ENCODE measurements at places on chromosomes 4 and X. TPM values are rescaled to one million over a fixed set of nuclear protein-coding genes. Genes with fewer than 3 reads are reported as not detected.
A peak's percentile ranks its signal among the peaks of the same experiment; 100 is the strongest.

- H3K36me3 ChIP-seq: no peaks in the 10 kb centered on the region
- no peak for DNase-seq
- H3K4me1 ChIP-seq: peaks cover 2% of the 10 kb centered on the region
Measured at GRCh38 chr4:142044271-142044670, 407.9 kb downstream of the IL15 start.

- no peaks in the 10 kb centered on the region for H3K27me3 ChIP-seq
- DNase-seq: no peak
- H3K4me1 ChIP-seq: no peaks in the 10 kb centered on the region
Measured at GRCh38 chr4:126395664-126396063, 1080.9 kb downstream of the FAT4 start.

DNA sequence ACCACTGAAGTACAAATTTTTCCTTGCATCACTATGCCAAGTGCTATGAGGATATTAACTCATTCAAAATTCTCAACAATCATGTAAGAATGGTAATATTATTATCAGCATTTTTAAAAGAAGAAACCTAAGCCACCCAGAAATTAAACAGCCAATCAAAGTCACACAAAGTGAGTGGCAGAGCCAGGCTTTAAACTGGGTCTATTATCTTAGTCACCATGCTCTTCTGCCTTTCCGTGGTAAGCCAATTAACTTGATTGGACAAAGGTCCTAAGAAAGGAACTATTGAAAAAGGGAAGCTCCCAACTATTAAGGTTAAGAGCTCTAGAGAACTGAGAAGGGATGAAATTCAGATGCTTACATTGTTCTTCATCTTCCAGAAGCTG is 111.5 kb downstream of the ASB9 start:
- H3K27ac ChIP-seq: peak overlapping the region; percentile 94
- H3K4me3 ChIP-seq: peak overlapping the region; percentile 82
- H3K27me3 ChIP-seq: no peaks in the 10 kb centered on the region
- DNase-seq: no peak

- H3K4me1 ChIP-seq: peaks cover 37% of the 10 kb centered on the region
- peak overlapping the region; percentile 99 for H3K4me3 ChIP-seq
- H3K36me3 ChIP-seq: peaks cover 21% of the 10 kb centered on the region
- DNase-seq: no peak
Measured at GRCh38 chrX:70134116-70134477, 850 bp downstream of the IGBP1 start.

- no peaks in the 10 kb centered on the region for H3K27me3 ChIP-seq
- DNase-seq: peak; percentile 20
- peaks cover 37% of the 10 kb centered on the region for H3K4me1 ChIP-seq
- no peak overlapping the region for H3K27ac ChIP-seq
- H3K36me3 ChIP-seq: no peaks in the 10 kb centered on the region
Measured at GRCh38 chr4:184262901-184263300, 45.2 kb upstream of the ENPP6 start.

Gene NOX1
- total RNA-seq: not detected

Gene KLHL5
- 16.6 TPM for total RNA-seq

GRCh38 chr4:129883996-129884395 is 788.0 kb downstream of the C4orf33 start:
- DNase-seq: no peak
- H3K4me3 ChIP-seq: no peak overlapping the region
- no peaks in the 10 kb centered on the region for H3K36me3 ChIP-seq

GRCh38 chrX:97633798-97634197 is 750.1 kb downstream of the RPA4 start:
- H3K4me1 ChIP-seq: no peaks in the 10 kb centered on the region
- DNase-seq: no peak
- H3K27ac ChIP-seq: no peak overlapping the region
- H3K4me3 ChIP-seq: no peak overlapping the region

Gene AGA
- 26.8 TPM for total RNA-seq

DNA sequence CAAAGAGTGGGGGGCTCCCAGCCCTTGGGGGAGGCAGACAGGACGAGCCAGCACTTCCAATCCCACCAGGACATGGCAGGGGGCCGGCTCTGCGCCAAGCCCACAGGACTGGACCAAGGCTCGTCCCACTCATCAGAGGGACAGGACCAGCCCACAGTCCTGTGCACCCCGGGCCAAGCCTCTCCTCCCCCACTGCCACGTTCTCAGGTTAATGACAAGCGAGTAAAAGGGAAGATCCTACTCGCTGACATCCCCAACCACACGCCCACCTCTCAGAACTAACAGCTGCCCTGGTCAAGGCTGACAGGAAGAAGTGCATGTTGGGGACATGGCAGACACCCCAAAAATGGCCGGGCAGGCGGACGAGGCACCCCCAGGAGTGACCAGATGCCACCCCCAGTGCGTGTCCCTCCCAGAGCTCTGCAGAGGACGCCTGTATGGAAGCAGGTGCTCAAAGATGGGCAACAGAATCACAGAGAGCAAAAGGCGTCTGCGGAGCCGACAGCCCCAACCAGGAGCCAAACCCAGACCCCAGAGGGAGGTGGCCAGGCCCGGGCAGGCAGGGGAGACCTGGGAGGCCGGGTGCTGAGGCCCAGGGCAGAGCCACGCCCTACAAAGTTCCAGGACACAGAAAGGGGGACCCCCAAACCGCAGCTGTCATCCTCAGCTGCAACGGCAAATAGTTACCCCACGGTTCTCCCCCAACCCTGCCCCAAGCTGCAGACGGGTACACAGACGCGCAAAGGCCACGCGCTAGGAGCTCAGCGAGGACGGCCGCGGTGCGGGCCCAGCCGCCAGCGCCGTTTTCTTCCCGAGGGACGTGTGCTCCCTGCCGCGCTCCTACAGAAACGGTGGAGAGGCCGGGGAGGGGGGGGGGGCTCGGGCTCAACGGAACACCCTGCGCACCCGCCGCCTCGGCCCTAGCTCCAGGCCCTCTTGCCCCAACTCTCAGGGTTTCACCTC is 1.7 kb downstream of the CTBP1 start:
- H3K4me3 ChIP-seq: peak overlapping the region; percentile 88
- H3K4me1 ChIP-seq: peaks cover 63% of the 10 kb centered on the region
- H3K27ac ChIP-seq: peak overlapping the region; percentile 95
- H3K36me3 ChIP-seq: peaks cover 43% of the 10 kb centered on the region
- DNase-seq: peak; percentile 42

DNA sequence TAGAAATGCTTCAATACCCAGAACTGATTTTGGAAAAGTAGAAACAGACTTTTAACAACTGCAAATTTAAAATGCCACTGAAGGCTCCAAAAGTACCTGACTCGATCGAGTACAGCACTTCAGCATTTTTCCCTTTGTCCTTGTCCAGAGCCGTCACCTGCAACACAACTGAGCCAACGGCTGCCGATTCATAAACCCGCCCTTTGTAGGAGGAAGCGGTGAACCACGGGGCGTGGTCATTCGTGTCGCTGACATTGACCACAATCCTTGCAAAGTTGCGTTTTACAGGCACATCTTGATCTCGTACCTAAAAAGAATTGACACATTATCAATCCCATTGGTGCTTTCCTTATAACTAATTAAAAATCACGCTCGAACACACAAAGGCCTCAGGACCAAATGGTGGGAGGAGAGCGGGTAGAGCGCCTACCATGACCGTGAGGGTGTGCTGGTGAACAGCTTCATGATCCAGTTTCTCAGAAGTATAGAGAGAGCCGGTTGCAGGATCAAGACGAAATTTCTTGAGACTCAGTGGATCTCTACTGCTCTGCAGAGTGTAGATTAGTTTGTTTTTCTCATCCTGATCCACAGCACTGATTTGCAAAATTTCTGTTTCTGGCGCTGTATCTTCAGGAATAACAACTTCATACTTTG is 72.8 kb upstream of the MTNR1A start:
- H3K27me3 ChIP-seq: no peaks in the 10 kb centered on the region
- H3K36me3 ChIP-seq: no peaks in the 10 kb centered on the region
- H3K4me1 ChIP-seq: peaks cover 11% of the 10 kb centered on the region
- peak overlapping the region; percentile 15 for H3K4me3 ChIP-seq
- DNase-seq: peak; percentile 41
- H3K27ac ChIP-seq: no peak overlapping the region

DNA sequence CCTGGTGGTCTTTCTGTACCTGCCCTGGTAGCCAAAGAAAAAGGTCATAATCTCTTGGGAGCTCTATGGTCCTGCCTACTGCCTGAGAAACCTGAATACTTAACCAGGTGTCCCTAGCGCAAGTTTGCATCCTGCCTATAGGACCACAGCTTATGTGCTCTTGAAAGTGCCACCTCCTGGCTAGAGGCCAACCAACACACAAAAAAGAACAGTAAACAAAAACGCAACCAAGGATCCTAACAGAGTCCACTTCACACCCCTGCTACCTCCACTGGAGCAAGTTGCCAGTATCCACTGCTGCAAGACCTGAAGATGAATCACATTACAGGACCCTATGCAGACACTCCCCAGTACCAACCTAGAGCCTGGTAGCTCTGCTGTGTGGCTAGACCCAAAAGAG is 103.2 kb upstream of the PABPC5 start:
- DNase-seq: no peak
- H3K4me1 ChIP-seq: no peaks in the 10 kb centered on the region
- H3K27me3 ChIP-seq: no peaks in the 10 kb centered on the region
- no peaks in the 10 kb centered on the region for H3K36me3 ChIP-seq
- H3K27ac ChIP-seq: no peak overlapping the region

Gene SOWAHD
- 0.92 TPM for total RNA-seq

DNA sequence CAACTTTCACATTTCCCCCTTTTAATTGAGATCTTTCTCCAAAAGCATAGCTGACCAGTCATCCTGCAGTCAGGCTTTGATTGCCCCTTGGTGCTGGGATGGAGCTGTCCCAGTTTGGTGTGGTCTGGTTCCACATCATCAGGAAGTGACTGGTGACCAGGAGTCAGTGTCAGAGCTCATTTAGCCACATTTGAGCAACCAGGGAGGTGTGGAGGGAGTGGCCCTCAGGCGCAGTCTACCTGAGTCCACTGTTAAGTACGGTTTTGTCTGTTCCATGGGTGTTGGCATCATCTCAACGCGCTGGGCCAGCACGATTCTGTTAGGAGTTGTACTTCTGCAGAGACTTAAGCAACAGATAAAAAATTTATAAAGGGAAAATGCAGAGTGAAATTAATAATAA is 52.6 kb downstream of the RGS12 start:
- peaks cover 21% of the 10 kb centered on the region for H3K4me1 ChIP-seq
- no peaks in the 10 kb centered on the region for H3K36me3 ChIP-seq
- no peak for DNase-seq
- peaks cover 5% of the 10 kb centered on the region for H3K27me3 ChIP-seq
- no peak overlapping the region for H3K27ac ChIP-seq

DNA sequence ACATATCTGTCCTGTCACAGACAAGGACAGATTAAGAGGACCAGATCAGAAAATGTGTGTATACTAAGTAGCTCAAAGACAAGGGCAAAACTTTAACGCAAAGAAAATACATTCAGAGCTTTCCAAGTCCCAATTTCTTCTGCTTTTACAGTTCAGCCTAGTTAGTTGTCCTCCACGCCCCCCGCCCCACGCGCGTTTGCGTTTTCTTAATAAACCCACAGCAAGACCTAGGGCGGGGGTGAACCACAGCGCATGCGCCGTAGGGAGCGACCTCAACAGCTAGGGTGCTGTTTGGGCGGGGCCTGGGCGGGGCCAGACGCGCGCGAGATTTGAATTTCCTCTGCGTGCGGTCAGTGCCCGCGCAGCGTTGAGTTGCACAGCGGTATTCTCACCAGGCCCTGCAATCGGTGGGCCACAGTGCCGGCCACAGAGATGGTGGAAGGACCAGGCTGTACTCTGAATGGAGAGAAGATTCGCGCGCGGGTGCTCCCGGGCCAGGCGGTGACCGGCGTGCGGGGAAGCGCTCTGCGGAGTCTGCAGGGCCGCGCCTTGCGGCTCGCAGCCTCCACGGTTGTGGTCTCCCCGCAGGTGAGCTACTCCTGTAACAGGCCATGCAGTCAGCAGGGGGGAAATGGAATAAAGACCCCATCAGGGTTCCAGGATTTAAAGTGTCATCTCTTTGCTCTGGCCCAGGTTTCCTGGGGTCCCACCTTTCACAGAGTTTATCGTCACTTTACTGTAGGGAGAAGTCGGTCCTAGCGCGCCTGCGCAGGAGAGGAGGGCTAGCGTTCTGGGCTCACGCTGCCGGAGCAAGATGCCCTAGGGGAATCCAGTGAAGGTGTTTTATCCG is at the start of gene NEIL3:
TSS of gene NEIL3 (plus strand) at position 353 of the 850 bp plus-strand sequence. CDS start at position 433, 80 bp downstream.
- H3K4me1 ChIP-seq: peaks cover 48% of the 10 kb centered on the region
- peak within 1 kb of the TSS; percentile 95 for H3K4me3 ChIP-seq
- peak; percentile 98 for DNase-seq
- H3K27ac ChIP-seq: peak within 1 kb of the TSS; percentile 97

DNA sequence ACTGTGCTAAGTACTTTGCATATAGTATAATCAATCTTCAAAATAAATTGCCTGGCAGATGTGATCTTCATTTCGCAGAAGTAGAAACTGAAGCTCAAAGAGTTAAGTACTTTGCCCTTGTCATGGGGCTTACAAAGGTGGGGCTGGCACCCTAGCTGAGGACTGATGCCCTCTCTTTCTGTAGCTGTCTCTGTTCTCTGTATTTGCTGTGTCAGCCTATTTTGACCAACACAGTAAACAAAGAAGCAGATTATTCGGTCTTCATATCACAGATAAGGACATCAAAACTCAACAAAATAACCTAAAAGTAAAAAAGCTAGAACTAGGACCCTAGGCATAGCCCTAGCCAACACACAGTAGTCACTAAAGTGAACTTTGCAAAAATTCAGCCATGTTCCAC is 570.5 kb upstream of the TENM3 start:
- no peak for DNase-seq
- no peaks in the 10 kb centered on the region for H3K36me3 ChIP-seq
- no peaks in the 10 kb centered on the region for H3K27me3 ChIP-seq
- H3K4me1 ChIP-seq: no peaks in the 10 kb centered on the region
- H3K27ac ChIP-seq: no peak overlapping the region

- no peak overlapping the region for H3K4me3 ChIP-seq
- no peak for DNase-seq
- H3K27ac ChIP-seq: no peak overlapping the region
- H3K36me3 ChIP-seq: peaks cover 48% of the 10 kb centered on the region
- H3K27me3 ChIP-seq: no peaks in the 10 kb centered on the region
Measured at GRCh38 chrX:48934581-48935300, 15.9 kb upstream of the PIM2 start.

DNA sequence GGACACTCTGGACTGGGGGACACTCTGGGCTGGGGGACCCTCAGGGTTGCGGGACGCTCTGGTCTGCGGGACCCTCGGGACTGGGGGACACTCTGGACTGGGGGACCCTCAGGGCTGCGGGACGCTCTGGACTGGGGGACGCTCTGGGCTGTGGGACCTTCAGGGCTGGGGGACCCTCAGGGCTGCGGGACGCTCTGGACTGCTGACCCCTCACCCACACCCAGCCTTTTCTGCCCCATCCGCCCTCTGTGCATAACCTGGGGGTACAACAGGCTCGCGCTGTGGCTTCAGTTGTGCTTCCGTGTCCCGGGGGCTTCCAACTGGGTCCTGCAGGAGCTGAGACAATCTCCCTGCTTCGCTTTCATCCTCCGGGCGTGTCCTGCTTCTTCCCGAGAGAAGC is 766.0 kb downstream of the TRIML1 start:
- H3K27ac ChIP-seq: no peak overlapping the region
- H3K27me3 ChIP-seq: no peaks in the 10 kb centered on the region
- H3K36me3 ChIP-seq: no peaks in the 10 kb centered on the region
- no peak overlapping the region for H3K4me3 ChIP-seq
- no peak for DNase-seq

- DNase-seq: no peak
- no peak overlapping the region for H3K27ac ChIP-seq
- no peak overlapping the region for H3K4me3 ChIP-seq
Measured at GRCh38 chrX:22652596-22652995, 347.2 kb upstream of the DDX53 start.

Gene KLHL34
- 0.34 TPM for total RNA-seq

Measured in activated CD8-positive, alpha-beta T cell treated with anti-CD3 and anti-CD28 coated beads, Interleukin-2, amount 10 ng/mL, durations not matched to agents 7 days and 5 days (primary cell).